ENCODE measurements at places on chromosomes 5 and 9.

DNA sequence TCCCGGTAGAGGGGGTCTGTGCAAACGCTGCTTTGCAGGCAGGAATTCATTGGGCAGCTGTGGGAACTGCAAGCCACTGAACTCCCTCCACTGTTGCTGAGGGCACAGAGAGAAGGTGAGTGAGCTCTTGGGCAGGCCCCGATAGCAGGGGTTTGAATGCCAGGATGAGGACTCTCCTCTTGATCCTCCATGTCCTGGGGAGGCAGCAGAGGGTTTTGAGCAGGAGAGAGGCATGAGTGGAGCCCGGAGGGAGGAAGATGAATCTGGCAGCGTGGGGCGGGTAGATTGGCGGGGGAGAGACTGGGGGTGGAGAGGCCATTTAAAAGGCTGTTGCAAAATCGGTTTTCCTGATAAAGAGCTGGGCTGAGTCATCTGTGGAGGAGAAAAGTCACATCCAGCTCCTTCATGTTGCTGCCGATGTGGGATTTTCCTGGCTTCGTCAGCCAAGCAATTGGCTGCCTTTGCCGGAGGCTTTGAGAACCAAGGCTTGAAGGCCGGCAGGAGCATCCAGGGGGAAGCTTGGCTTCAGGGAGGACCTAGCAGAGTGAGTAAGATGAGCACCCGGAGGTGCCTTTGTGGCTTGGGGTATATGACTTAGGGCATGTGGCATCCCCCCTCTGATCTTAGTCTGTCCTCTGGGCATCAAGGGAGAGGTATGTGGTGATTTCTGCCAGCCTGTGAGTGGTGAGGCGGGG lies at the start of gene SYNPO:
Gene SYNPO, plus strand, starts transcription at position 350 of the 695 bp plus-strand sequence. CDS start 7,616 bp downstream, outside the sequence.
- DNase-seq = peak; percentile 70

DNA sequence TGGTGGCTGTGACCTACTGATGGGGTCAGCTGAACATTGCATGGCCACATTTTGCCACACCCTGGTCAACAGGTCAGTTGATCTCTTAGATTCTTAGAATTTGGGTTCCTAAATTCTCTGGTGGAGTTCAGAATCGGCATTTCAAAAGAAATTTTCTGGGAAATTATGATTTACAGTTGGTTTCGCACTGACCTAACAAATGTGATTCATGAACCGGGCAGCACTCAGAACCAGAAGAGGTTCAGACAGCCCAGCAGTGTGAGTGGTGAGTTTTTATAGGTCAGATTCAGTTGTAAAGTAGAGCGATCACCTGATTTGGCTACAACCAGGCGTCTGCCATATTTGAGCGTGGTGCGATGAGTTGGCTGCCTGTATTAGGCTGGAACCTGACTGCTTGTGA lies 163.7 kb upstream of the GAS1 start:
- DNase-seq = no peak

DNA sequence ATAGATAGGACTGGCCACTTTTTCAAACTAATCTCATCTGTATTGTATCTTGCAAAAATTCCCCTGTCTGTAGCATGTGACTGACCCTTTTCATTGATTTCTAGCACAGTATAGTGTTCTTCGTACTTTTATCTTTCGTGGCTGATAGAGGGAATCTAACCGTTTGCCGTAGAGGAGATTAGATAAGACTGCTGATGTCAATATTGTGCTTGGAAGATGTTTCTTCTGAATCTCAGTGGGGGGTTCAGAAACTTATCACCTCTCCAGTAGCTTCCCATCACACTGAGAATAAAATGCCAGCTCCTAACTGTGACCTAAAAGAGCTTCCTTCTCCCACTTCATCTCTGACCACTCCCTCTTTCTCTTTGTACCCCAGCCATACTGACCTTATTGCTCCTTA lies 25.4 kb upstream of the ALDOB start:
- DNase-seq = no peak

DNA sequence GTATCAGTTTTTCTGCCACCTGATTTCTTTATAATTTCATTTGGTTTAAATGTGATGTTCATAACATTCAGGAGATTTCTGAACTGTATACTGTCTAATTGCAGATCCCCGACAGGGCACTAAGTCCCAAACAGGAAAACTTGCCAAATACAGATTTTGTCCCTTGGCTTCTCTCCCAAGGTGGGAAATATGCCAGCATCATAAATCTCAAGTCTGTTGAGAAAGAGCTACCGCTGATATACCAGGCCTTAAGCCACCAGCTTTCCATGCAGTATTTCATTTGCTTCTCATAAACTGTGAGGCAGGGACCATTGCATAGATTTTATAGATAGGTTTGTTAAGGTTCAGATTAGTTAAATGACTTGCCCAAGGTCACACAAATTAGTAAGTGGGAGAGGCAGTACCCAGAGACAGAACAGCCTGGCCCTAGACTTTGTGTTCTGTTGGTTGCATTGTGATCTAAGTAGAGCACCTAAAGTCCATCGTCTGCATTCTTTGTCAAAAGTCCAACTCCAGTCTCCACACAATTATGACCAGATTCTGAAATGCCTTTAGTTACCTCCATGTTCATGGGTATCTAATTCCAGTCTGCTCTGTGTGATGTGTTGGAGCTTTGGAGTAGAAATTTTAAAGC lies 16.2 kb downstream of the GPR21 start:
- DNase-seq = no peak

GRCh38 chr9:22342491-22343217 lies 104.0 kb upstream of the DMRTA1 start:
- peak; percentile 70 for DNase-seq

GRCh38 chr5:174418809-174419539 lies 305.4 kb upstream of the MSX2 start:
- no peak for DNase-seq

GRCh38 chr9:87223392-87224246 lies 274.0 kb upstream of the DAPK1 start:
- no peak for DNase-seq

DNA sequence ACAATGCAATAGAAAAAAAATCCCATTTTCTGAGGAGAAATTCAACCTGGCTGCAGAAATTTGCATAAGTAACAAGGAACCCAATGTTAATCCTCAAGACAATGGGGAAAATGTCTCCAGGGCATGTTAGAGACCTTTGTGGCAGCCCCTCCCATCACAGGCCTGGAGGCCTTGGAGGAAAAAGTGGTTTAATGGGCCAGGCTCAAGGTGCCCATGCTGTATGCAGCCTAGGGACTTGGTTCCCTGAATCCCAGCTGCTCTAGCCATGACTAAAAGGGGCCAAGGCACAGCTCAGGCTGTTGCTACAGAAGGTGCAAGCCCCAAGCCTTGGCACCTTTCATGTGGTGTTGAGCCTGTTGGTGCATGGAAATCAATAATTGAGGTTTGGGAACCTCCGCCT lies 66.5 kb downstream of the ALDH1A1 start:
- no peak for DNase-seq

- no peak for DNase-seq
These were observed 5.2 kb downstream of the GRAMD2B start for GRCh38 chr5:126428421-126428820.

DNA sequence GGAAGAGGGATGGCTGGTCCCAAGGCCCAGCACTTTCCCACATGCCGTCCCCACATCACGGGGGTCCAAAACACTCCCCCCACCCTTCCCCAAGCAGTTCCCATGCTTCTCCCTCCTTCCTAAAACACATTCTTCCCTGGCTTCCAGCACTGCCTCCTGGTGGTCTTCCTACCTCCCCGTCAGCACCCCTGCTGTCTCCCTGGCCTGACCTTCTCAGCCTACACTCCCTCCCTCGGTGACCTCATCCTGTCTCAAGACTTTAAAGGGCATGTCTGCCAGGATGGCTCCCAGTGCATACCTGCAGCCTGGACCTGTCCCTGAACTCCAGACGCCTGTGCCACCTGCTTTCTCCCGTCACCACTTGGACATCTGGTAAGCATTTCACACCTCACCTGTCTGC lies 4.3 kb upstream of the NCS1 start:
- no peak for DNase-seq

- DNase-seq = no peak
These were observed 16.7 kb upstream of the TNFSF8 start for GRCh38 chr9:114947058-114947457.
